ENCODE measurements at places on chromosomes 11 and 22. TPM values are rescaled to one million over a fixed set of nuclear protein-coding genes. Genes with fewer than 3 reads are reported as not detected.
A peak's percentile ranks its signal among the peaks of the same experiment; 100 is the strongest.

- H3K27ac ChIP-seq: no peak overlapping the region
- no peaks in the 10 kb centered on the region for H3K4me1 ChIP-seq
- no peaks in the 10 kb centered on the region for H3K36me3 ChIP-seq
- no peak for DNase-seq
- no peaks in the 10 kb centered on the region for H3K27me3 ChIP-seq
These were observed 622.2 kb upstream of the CCDC90B start for GRCh38 chr11:83908298-83908856.

DNA sequence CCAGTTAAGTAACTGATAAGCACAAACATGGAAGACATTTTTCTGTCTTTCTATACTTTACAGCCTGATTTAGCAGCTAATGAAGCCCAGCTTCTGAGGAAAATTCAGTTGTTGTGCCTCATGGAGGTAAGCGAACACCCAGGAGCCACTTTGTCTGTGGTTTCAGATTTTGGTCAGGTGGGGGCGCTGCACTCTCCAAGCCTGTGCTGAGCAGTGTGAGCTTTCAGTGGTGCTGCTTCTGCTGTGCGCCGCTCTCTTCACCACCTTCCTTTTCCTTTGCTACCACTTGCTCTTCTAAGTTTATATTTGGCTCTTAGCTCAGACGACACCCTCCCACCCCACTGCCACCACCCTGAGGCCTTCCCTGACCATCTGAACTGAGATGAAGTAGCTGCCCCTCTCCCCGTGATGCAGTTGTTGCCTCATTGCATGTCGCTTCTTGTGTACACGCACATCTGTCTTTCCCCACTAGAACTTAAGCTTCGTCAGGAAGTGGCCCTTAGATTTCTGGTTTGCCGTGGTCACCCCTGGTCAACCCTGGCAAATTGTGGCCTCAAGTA lies 14.0 kb downstream of the PSMD13 start:
- no peaks in the 10 kb centered on the region for H3K27me3 ChIP-seq
- peak overlapping the region; percentile 30 for H3K27ac ChIP-seq
- peak; percentile 84 for DNase-seq
- H3K4me3 ChIP-seq: no peak overlapping the region
- peaks cover 28% of the 10 kb centered on the region for H3K36me3 ChIP-seq

- no peak for DNase-seq
- no peak overlapping the region for H3K27ac ChIP-seq
- H3K4me3 ChIP-seq: no peak overlapping the region
- peaks cover 26% of the 10 kb centered on the region for H3K27me3 ChIP-seq
- H3K4me1 ChIP-seq: no peaks in the 10 kb centered on the region
- H3K36me3 ChIP-seq: no peaks in the 10 kb centered on the region
These were observed 69.2 kb downstream of the CD82 start for GRCh38 chr11:44634401-44635281.

GRCh38 chr11:105000167-105000566 lies 22.8 kb downstream of the CASP5 start:
- H3K36me3 ChIP-seq: no peaks in the 10 kb centered on the region
- peaks cover 7% of the 10 kb centered on the region for H3K4me1 ChIP-seq
- no peaks in the 10 kb centered on the region for H3K27me3 ChIP-seq
- DNase-seq: no peak
- H3K4me3 ChIP-seq: no peak overlapping the region
- H3K27ac ChIP-seq: no peak overlapping the region

GRCh38 chr11:126282736-126283591 lies at the start of gene TIRAP:
TSS of gene TIRAP (plus strand) at chr11:126283093. CDS start at chr11:126290895, 7,802 bp downstream.
- H3K27ac ChIP-seq: peak within 1 kb of the TSS; percentile 97
- peaks cover 52% of the 10 kb centered on the region for H3K4me1 ChIP-seq
- peak within 1 kb of the TSS; percentile 98 for H3K4me3 ChIP-seq
- peaks cover 6% of the 10 kb centered on the region for H3K36me3 ChIP-seq
- peaks cover 8% of the 10 kb centered on the region for H3K27me3 ChIP-seq
- DNase-seq: peak; percentile 74

Gene TMEM121B
- total RNA-seq: 0.07 TPM

DNA sequence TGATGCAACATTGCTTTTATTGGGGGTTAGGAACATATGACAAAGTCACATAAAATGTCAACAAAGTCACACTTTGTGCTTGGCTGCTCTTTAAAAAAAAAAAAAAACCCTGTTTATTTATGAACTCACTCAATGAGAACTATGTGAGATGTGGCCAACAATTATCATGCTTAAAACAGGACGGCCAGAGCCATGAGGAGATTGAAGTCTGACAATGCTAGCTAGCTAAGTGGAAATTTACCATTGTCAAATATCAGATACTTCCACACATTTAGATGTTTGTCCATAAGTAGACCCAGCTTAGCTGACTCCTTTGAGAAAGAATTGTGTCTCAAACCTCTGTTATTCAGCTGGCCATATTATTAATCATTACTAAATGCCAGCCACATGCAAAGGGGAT lies 26.9 kb downstream of the BLID start:
- H3K27ac ChIP-seq: no peak overlapping the region
- no peaks in the 10 kb centered on the region for H3K4me1 ChIP-seq
- DNase-seq: no peak
- no peak overlapping the region for H3K4me3 ChIP-seq
- H3K27me3 ChIP-seq: no peaks in the 10 kb centered on the region
- H3K36me3 ChIP-seq: no peaks in the 10 kb centered on the region

GRCh38 chr22:31917227-31917921 lies 27.0 kb upstream of the YWHAH start:
- DNase-seq: peak; percentile 4
- H3K27ac ChIP-seq: no peak overlapping the region
- peaks cover 16% of the 10 kb centered on the region for H3K4me1 ChIP-seq
- H3K36me3 ChIP-seq: no peaks in the 10 kb centered on the region

Gene OR52I2
- total RNA-seq: not detected

- no peaks in the 10 kb centered on the region for H3K4me1 ChIP-seq
- no peak overlapping the region for H3K4me3 ChIP-seq
- peaks cover 4% of the 10 kb centered on the region for H3K27me3 ChIP-seq
- no peak for DNase-seq
These were observed 209.7 kb upstream of the PLET1 start for GRCh38 chr11:112470355-112470754.

- H3K4me3 ChIP-seq: peak overlapping the region; percentile 91
- peak overlapping the region; percentile 15 for H3K27ac ChIP-seq
- peaks cover 36% of the 10 kb centered on the region for H3K4me1 ChIP-seq
- DNase-seq: no peak
- H3K27me3 ChIP-seq: no peaks in the 10 kb centered on the region
These were observed 1.4 kb upstream of the NXF1 start for GRCh38 chr11:62806611-62807121.

DNA sequence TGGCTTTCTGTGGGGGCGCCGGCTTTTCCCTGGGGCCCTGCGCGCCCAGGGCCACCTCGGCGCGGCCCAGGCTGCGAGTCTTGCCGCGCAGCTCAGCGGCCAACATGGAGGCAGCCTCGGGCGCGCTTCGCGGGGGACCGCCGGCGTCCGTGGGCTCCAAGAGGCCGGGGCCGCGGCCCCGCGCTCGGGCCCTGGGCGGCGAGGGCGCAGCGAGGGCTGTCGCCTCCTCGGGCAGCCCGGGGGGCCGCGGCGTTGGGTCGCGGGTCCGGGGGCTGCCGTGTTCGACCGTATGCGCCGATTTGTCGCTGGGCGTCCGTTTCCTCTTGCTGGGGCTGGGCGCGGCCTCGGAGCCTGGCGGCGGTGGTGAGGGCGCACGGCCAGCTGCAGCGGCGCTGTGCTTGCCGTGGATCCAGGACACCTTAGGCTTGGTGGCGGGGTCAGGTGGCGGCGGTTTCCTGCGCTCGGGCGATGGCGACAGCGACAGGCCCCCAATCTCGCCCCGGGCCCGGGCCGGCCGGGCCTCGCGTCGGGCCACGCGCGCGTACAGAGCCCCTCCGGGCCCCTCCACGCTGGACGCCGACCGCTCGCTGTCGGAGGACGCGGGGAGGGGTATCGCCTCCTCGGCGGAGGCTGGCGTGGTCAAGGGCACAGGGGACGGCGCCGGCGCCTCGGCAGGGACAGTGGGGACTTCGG lies 11.9 kb downstream of the SCARF2 start:
- no peak overlapping the region for H3K4me3 ChIP-seq
- peaks cover 5% of the 10 kb centered on the region for H3K4me1 ChIP-seq
- H3K27ac ChIP-seq: no peak overlapping the region
- H3K27me3 ChIP-seq: peaks cover 36% of the 10 kb centered on the region
- no peaks in the 10 kb centered on the region for H3K36me3 ChIP-seq

Gene SCO2
- 8.5 TPM for total RNA-seq

Gene STK33
- total RNA-seq: 6.2 TPM

GRCh38 chr11:18650859-18651557 lies 16.9 kb upstream of the SPTY2D1 start:
- peak; percentile 46 for DNase-seq
- H3K27ac ChIP-seq: no peak overlapping the region
- H3K4me3 ChIP-seq: no peak overlapping the region
- H3K27me3 ChIP-seq: no peaks in the 10 kb centered on the region
- H3K4me1 ChIP-seq: peaks cover 4% of the 10 kb centered on the region

DNA sequence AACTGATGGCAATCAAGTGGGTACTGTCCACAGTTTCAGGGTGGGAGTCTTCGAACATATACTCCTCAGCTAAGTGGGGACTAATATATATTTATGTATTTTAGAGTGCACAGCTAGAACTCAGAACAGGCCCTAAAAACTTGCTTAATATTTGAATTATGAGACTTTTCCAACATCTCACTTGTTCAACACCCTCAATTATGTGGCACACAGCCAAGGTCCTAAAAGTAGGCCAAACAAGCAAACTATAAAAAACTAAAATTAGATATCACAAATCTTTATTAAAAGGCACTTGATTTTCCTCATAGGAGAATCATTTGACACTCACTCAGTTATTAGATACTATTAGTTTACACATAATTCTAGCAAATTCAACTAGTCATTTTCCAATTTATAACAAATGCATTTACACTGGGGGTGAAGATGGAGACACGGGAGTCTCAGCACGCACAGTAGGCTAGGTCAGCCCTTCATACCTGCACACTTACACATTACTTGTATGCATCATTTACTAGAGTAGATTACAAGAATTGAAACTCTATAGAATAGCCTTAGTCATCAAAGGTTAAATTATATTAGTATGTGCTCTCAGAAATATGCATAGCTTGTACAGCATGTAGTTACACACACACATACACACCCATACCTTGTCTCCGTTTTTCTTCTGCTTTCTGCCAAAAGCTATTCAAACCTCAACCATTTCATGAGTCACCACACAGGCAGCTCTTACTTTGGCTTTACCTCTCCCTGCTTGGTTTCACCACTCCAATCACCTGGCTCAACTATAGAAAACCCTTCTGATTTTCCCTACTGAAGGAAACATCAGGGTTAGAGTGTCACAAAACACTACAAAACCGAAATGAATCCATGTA lies 171.5 kb downstream of the SBF2 start:
- H3K4me3 ChIP-seq: no peak overlapping the region
- no peaks in the 10 kb centered on the region for H3K27me3 ChIP-seq
- H3K4me1 ChIP-seq: peaks cover 5% of the 10 kb centered on the region
- H3K27ac ChIP-seq: no peak overlapping the region
- peak; percentile 5 for DNase-seq

GRCh38 chr11:21893565-21893867 lies 299.4 kb upstream of the ANO5 start:
- DNase-seq: no peak
- H3K27ac ChIP-seq: no peak overlapping the region
- no peak overlapping the region for H3K4me3 ChIP-seq
- no peaks in the 10 kb centered on the region for H3K27me3 ChIP-seq

Gene RBMXL2
- total RNA-seq: not detected

Gene SOX10
- total RNA-seq: not detected

Gene SNX32
- 2.2 TPM for total RNA-seq

Gene MUC15
- not detected for total RNA-seq

DNA sequence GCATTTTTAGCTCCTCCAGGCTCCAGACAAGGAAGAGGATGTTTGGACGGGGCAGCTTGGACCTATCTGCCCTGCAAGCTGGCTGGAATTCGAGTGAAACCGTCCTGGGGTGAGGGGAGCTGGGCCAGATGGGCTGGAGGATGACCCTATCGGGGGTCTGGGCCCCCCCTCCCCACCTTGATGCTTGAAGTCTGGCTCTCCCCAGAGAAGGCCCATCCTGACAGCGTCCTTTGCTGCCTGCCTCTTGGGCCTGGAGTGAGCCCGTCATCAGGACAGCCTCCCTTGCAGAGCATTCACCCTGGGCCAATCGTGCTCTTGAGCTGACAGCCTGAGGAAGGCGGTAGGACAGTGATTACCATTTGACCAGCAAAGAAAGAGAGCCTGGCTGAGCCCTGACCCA lies 5.3 kb upstream of the PDGFB start:
- H3K27ac ChIP-seq: no peak overlapping the region
- H3K36me3 ChIP-seq: no peaks in the 10 kb centered on the region
- peaks cover 25% of the 10 kb centered on the region for H3K4me1 ChIP-seq
- H3K4me3 ChIP-seq: no peak overlapping the region
- peaks cover 58% of the 10 kb centered on the region for H3K27me3 ChIP-seq

Gene C11orf16
- not detected for total RNA-seq

- no peak for DNase-seq
- H3K36me3 ChIP-seq: no peaks in the 10 kb centered on the region
- no peak overlapping the region for H3K4me3 ChIP-seq
- peaks cover 28% of the 10 kb centered on the region for H3K4me1 ChIP-seq
- no peaks in the 10 kb centered on the region for H3K27me3 ChIP-seq
- no peak overlapping the region for H3K27ac ChIP-seq
These were observed 53.3 kb upstream of the ADA2 start for GRCh38 chr22:17272511-17272991.

GRCh38 chr11:45042560-45042959 lies 91.9 kb upstream of the TP53I11 start:
- no peak overlapping the region for H3K27ac ChIP-seq
- DNase-seq: no peak
- H3K27me3 ChIP-seq: peaks cover 9% of the 10 kb centered on the region
- H3K4me3 ChIP-seq: no peak overlapping the region
- peaks cover 4% of the 10 kb centered on the region for H3K36me3 ChIP-seq

DNA sequence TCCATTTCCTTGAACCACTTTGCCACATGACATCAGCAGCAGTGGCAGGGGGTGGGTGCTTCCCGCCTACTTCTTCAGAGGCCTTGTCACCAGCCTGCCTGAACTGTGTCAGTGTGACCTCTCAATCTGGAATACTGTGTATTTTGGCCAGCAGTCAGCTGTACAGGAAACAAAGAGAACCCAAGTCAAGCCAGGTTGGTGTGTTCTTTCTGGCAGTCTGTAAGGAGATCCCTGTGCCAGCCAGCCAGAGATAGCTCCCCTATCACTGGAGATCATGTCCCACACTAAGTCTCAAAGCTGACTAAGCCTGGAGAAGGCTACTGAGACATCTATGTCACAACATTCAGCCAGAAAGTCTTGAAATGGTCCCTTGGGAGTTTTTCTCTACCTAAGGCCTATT lies 142.1 kb downstream of the TRPC6 start:
- DNase-seq: no peak
- H3K4me3 ChIP-seq: no peak overlapping the region
- no peak overlapping the region for H3K27ac ChIP-seq
- no peaks in the 10 kb centered on the region for H3K4me1 ChIP-seq
- H3K27me3 ChIP-seq: no peaks in the 10 kb centered on the region

- peaks cover 32% of the 10 kb centered on the region for H3K4me1 ChIP-seq
- no peaks in the 10 kb centered on the region for H3K27me3 ChIP-seq
- no peaks in the 10 kb centered on the region for H3K36me3 ChIP-seq
These were observed 43.5 kb upstream of the TCF20 start for GRCh38 chr22:42313804-42314581.
